Cardiac muscle cell (in vitro differentiated cells and primary cell): ENCODE measurements at places on chromosomes 1 and 21.
A peak's percentile ranks its signal among the peaks of the same experiment; 100 is the strongest.

- DNase-seq: peak; percentile 32
Measured at GRCh38 chr1:35220976-35221375, 28.0 kb upstream of the SFPQ start.

- no peak for DNase-seq
Measured at GRCh38 chr1:111618961-111619634, 491 bp upstream of the RAP1A start.

GRCh38 chr1:196128835-196129234 is 479.4 kb downstream of the KCNT2 start:
- no peak for DNase-seq

- DNase-seq: peak; percentile 73
Measured at GRCh38 chr1:22625262-22625925, 11.0 kb upstream of the C1QA start.

- peak; percentile 87 for DNase-seq
Measured at GRCh38 chr1:21932127-21932526, 5.0 kb downstream of the HSPG2 start.

GRCh38 chr1:206864939-206865671 is at the start of gene IL20:
Gene IL20, plus strand, starts transcription at chr1:206865623. Its CDS starts 230 bp downstream, at chr1:206865853.
- DNase-seq: peak; percentile 92

DNA sequence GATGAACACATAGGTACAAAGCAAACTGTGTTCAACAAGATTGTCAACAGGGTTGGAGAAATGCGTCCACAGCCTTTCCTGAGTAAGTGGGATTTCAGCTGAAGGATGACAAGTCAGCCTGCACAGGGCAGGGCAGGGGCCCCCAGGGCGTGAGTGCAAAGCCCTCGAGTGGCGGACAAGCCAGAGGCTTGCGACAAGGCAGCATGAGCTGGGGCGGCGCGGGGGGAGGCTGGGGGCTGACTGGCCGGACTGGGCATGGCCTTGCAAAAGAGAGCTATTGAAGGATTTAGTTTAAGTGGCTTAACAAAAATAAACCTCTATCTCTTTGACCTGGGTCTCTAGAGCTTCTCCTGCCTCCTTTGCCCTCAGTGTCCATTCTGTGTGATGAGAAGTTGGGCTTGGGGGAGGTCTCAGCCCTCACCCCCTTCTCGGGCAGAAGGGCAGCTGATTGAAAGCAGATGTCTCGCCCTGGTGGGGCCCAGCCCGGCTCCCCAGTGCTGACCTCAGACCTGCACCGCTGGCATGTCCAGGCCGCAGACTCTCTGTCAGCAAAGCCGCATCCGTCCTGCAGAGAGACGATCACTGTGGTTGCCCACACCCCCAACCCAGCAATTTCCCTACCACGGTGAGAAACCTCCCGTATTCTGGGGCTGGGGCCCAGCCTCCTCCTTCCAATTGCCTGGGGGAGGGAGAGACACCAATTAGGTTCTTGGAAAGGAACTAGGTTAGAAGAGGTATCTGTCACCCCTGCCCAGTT is 24.3 kb upstream of the EPS8L3 start:
- peak; percentile 77 for DNase-seq

- no peak for DNase-seq
Measured at GRCh38 chr1:176643536-176643935, 180.6 kb downstream of the PAPPA2 start.

DNA sequence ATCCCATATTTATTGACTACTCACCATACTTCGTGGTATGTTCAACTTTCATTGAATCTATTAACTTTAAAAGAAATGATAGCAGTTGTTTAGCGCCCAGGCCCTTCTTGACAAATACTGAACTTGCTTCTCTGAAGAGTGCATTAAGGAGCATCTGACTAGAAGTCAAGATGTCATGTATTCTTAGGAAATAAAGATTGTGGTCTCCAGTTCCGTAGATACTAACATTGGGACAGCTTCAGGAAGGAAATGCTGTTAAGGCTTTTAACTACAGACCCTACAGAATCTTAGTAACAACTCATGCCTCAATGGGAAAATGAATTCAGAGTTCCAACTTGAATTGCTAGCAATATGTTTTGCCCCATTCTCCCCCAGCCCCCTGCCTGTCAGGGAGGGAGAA is 14.8 kb downstream of the LYST start:
- DNase-seq: no peak
